ENCODE measurements at places on chromosomes 5 and 9. TPM values are rescaled to one million over a fixed set of nuclear protein-coding genes. Genes with fewer than 3 reads are reported as not detected.

DNA sequence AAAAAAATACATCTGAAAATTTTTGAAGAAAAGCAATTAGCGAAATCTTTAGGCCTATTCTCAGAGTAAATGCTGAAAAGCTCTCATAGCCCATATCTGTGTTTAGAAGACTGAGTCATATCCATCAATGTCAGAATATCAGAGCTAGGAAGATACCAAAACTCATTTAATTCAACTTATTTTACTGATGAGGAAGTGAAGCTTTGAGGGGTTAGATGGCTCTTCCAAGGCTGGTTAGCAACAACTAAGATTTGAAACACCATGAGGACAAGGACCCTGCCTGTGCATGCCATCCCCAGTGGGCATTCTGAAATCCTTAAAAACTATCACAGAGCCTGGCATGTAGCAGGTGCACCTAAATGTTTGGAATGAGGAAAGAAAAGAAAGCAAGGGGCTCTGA lies 2.5 kb downstream of the FREM1 start:
- no peak overlapping the region for H3K4me3 ChIP-seq
- H3K36me3 ChIP-seq = no peaks in the 10 kb centered on the region
- peaks cover 7% of the 10 kb centered on the region for H3K27me3 ChIP-seq
- no peaks in the 10 kb centered on the region for H3K4me1 ChIP-seq
- no peak overlapping the region for H3K27ac ChIP-seq

ADAMTS2 gene
- 0.17 TPM for total RNA-seq

GRCh38 chr5:180641566-180641900 lies 7.9 kb downstream of the FLT4 start:
- H3K36me3 ChIP-seq = no peaks in the 10 kb centered on the region
- no peak overlapping the region for H3K4me3 ChIP-seq
- peaks cover 44% of the 10 kb centered on the region for H3K27me3 ChIP-seq
- H3K4me1 ChIP-seq = no peaks in the 10 kb centered on the region

- H3K27ac ChIP-seq = no peak overlapping the region
- no peak for DNase-seq
- no peak overlapping the region for H3K4me3 ChIP-seq
- H3K4me1 ChIP-seq = no peaks in the 10 kb centered on the region
These were observed 393.8 kb downstream of the TAF11L14 start for GRCh38 chr5:18028036-18028435.

- no peak for DNase-seq
- H3K4me1 ChIP-seq = peaks cover 8% of the 10 kb centered on the region
- no peaks in the 10 kb centered on the region for H3K36me3 ChIP-seq
- H3K27me3 ChIP-seq = no peaks in the 10 kb centered on the region
- no peak overlapping the region for H3K27ac ChIP-seq
These were observed 178.7 kb downstream of the PPP2R2B start for GRCh38 chr5:146699664-146700418.

DNA sequence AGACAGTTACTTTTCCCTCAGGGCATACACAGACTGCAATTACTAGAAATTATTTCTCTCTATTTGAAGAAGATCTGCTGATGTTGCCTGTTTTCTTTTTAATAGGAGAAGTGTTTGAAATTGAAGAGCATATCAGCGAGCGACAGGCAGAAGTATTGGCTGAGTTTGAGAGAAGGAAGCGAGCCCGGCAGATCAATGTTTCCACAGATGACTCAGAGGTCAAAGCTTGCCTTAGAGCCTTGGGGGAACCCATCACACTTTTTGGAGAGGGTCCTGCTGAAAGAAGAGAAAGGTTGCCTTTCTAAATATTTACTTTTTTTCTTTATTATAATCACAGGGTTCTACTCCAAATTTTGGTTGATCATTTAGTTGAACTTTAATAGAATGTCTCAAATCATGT lies 3.4 kb downstream of the PRPF4 start:
- no peak for DNase-seq
- no peak overlapping the region for H3K27ac ChIP-seq
- peaks cover 15% of the 10 kb centered on the region for H3K4me1 ChIP-seq
- no peak overlapping the region for H3K4me3 ChIP-seq
- peaks cover 68% of the 10 kb centered on the region for H3K36me3 ChIP-seq

DNA sequence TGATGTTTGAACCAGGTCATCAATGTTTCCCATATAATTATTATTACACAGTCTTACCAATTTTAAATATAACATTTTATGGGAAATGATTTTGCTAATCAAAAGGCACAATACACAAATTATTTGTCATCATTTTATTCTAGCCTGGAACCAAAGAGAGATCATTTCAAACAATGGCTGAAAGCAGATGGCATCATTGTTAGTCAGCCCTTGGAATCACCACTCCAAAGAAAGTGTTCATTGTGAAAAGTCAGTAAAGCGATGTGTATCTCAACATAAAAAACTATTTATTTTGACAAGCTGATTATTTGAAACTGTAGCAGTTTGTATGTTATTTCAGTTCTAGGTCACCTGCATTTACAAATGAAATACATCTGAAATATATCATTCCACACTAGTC lies 1068.7 kb downstream of the CDH12 start:
- peaks cover 4% of the 10 kb centered on the region for H3K4me1 ChIP-seq
- no peak overlapping the region for H3K27ac ChIP-seq
- DNase-seq = no peak

GRCh38 chr9:100355561-100355960 lies 2.8 kb upstream of the TEX10 start:
- no peak overlapping the region for H3K27ac ChIP-seq
- H3K4me1 ChIP-seq = peaks cover 27% of the 10 kb centered on the region
- H3K27me3 ChIP-seq = no peaks in the 10 kb centered on the region
- DNase-seq = no peak

SPATA31A3 gene
- not detected for total RNA-seq

DNA sequence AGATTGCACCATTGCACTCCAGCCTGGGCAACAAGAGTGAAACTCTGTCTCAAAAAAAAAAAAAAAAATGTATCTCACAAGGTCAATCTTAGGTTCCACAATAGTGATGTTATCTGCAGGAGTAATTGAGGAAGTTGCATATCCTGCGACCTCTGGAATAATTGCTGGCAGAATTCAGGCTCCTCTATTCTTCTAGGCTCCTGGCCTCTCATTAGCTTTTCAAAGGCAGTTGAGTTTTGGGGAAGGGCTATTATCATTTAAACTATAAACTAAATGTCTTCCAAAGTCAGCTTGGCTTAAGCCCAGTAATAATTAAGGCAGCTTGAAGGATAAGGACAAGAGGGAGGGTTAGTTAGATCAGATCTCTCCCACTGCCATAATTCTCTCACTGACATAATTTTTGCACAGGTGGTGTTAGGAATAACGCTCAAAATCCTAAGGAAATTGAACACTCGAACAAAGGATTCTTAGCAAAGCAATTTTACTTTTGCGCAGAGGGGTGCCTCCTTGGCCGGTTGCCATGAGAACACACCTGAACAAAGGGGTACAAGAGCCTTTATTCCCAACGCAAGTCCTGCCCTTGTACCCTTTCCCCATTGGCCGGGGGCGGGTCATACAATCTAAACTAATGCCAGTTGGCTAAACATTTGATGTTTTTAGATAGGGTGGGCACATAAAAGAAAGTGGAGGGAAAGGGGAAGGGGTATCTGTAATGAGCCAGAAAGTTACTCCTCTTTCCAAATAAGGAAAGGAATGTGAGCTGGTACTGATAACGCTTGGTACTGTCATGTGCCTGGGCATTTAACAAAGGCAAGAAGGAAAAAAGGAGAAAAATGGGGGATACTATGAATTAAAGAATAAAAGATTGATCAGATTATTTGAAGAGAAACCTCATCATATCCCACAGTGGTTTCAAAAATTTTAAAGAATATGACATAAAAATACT lies 106.4 kb upstream of the CCNG1 start:
- H3K36me3 ChIP-seq = no peaks in the 10 kb centered on the region
- H3K27me3 ChIP-seq = peaks cover 12% of the 10 kb centered on the region
- no peak overlapping the region for H3K4me3 ChIP-seq
- DNase-seq = no peak
- no peak overlapping the region for H3K27ac ChIP-seq

DNA sequence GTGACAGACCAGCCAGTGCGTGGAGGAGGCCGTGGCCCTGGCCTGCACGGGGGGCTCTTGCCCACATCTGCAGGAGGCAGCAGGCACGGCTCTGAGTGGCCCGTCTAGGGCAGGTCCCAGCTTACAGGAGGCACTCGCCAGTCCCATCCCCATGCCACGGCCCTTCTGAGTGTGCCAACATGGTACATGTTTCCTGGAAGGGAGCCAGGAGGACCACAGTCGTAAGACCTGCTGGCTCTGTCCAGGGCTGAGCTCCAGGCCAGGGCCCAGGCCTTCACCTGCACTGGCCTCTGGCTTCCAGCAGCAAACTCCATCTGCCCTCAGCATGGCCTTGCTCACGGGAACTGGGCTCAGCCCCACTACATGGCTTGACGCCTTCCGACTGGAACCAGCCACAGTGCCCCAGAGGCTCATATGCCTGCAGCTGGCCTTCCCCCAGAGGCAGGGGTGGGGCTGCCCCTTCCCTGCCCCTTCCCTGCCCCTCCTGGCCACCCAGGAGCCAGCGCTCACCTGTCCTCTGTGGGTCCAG lies 3.8 kb downstream of the NKD2 start:
- no peaks in the 10 kb centered on the region for H3K36me3 ChIP-seq
- peaks cover 7% of the 10 kb centered on the region for H3K4me1 ChIP-seq
- no peak overlapping the region for H3K4me3 ChIP-seq

DNA sequence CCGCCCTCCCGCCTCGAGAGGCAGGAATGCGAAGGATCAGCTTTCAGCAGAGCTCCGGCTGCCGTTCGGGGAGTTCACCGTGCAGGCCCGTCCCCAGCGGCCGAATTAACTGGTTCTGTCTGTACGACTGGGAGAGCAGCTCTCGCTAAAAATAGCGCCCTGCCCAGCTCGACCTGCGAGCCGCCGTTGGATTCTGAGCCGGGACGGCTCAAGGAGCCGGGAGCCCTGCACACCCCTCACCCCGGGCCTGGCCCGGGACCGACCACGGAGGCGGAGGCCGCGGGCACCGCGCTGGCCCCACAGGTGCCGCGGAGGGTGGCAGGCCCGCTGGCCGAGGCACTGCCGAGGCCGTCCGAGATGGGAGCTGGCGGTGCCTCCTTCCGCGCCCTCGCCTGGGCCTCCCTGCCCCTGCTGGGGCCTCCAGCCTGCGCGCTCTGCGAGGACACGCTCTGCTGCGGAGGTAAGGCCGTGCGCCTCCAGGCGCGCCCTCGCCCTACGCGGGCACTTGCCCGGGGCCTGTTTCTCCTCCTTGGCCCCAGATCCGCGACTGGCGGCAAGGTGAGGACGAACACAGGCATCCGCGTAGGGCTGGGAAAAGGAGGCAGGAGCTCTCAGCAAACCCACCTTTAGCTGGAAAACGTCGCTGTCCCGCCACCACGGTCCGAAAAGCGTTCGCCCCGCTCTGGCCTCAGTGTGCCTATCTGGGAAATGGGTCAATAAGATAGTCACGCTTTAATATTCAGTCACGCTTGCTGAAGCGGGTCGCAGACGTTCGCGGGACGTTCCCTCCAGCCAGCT lies 53.1 kb upstream of the DAB2IP start:
- no peak overlapping the region for H3K27ac ChIP-seq
- peaks cover 11% of the 10 kb centered on the region for H3K27me3 ChIP-seq
- peak overlapping the region; percentile 57 for H3K4me3 ChIP-seq
- no peaks in the 10 kb centered on the region for H3K36me3 ChIP-seq

BHMT gene
- not detected for total RNA-seq

- no peak overlapping the region for H3K4me3 ChIP-seq
- H3K36me3 ChIP-seq = peaks cover 88% of the 10 kb centered on the region
- peaks cover 46% of the 10 kb centered on the region for H3K4me1 ChIP-seq
- peak; percentile 43 for DNase-seq
- H3K27ac ChIP-seq = peak overlapping the region; percentile 42
These were observed 6.6 kb downstream of the PTGES start for GRCh38 chr9:129746092-129746777.

GRCh38 chr5:163943546-163943945 lies 438.1 kb downstream of the MAT2B start:
- H3K4me1 ChIP-seq = peaks cover 5% of the 10 kb centered on the region
- no peaks in the 10 kb centered on the region for H3K27me3 ChIP-seq
- no peak overlapping the region for H3K27ac ChIP-seq
- no peak overlapping the region for H3K4me3 ChIP-seq
- DNase-seq = no peak
- no peaks in the 10 kb centered on the region for H3K36me3 ChIP-seq

Measured in MCF 10A (cell line).